ENCODE measurements at places on chromosomes 5 and 9.

GRCh38 chr9:77779010-77779409, 130.9 kb upstream of the GNA14 start:
- no peak for DNase-seq

DNA sequence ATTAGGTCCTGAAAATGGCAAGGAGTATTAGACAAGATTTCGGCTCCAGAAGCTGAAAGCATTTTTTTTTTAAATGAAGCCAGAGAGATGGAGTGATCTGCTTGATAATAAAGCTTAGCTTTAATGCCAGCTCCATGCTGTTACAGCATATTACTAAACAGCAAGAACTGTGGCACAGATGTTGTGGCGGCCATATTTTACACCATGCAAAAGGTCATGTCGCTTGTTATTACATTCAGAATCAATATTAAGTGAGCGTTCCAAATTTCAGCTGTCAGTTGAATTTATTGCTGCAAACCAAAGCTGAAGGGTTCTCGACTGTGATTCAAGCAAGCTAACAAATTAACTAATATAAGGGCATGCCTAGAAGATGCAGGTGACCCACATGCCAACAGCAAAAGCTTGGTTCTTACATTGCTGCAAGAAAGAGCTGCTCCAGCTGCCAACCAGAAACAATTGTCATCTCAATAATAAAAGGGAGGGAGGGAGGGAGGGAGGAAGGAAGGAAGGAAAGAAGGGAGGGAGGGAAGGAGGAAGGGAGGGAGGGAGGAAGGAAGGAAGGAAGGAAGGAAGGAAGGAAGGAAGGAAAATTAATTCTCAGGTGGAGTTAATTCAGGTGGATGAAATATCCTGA, 517.7 kb upstream of the WWC1 start:
- DNase-seq = no peak

DNA sequence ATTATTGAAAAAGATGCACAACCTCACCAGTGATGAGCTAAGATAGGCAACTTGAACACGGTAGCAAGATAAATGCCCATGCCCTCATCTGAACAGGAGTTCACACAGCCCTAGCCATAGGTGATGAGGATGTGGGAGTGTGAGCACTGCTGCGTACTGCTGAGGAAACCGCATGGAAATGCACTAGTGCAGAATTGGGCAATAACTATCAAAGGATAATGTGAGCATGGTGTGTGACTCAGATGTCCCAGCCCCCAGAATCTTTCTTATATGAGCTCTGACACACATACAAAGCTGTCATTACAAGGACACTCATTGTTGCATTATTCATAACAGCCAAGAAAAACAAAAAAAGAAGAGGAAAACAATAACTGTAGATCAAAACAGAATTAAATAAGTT, 521.2 kb downstream of the IRX1 start:
- no peak for DNase-seq

GRCh38 chr9:137383081-137383783, 39.7 kb downstream of the EXD3 start:
- DNase-seq = no peak

- DNase-seq = no peak
Measured at GRCh38 chr5:172603251-172603806, 37.7 kb upstream of the NEURL1B start.

DNA sequence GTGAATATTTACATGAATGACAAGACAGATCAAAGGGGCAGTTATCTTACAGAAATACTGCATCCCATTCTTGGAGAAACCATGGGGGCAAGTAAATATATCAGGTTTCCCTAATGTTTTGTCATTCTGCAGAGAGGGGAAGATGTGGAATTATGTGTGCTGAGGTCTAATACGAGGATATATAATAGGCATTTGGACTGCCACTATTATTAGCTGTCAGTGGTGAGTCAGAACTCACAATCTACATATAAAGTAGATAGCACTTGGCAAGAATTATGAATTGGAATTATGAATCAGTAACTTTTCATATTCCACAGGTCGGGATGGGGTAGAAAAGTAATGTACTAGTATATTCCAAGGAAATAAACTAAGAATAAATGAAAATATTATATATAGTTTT, 121.7 kb downstream of the GIN1 start:
- DNase-seq = no peak

- no peak for DNase-seq
Measured at GRCh38 chr9:5479994-5480694, 29.8 kb downstream of the CD274 start.
